Liver (tissue), 10 donors: ENCODE measurements at places on chromosomes 13 and 19.

- DNase-seq = no peak
Measured at GRCh38 chr19:31678421-31678820, 329.2 kb upstream of the TSHZ3 start.

- no peak for DNase-seq
Measured at GRCh38 chr13:42899266-42899665, 92.8 kb downstream of the EPSTI1 start.

GRCh38 chr19:20271215-20271926 lies 104.4 kb downstream of the ZNF486 start:
- DNase-seq = no peak

- DNase-seq = no peak
Measured at GRCh38 chr19:49557641-49558325, 22.6 kb downstream of the NOSIP start.

DNA sequence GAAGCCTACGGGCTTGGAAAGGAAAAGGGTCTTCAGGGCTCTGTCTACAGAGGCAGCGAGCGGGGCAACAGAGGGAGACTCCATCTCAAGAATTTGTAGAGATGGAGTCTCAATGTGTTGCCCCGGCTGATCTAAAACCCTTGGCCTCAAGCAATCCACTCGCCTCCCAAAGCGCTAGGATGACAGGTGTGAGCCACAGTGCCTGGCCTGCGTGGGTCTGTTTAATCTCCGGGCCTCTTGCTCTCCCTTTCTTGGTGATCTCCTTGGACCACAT lies 8.1 kb downstream of the RPS9 start:
- no peak for DNase-seq

GRCh38 chr13:30908416-30908980 lies 2.4 kb downstream of the MEDAG start:
- no peak for DNase-seq

DNA sequence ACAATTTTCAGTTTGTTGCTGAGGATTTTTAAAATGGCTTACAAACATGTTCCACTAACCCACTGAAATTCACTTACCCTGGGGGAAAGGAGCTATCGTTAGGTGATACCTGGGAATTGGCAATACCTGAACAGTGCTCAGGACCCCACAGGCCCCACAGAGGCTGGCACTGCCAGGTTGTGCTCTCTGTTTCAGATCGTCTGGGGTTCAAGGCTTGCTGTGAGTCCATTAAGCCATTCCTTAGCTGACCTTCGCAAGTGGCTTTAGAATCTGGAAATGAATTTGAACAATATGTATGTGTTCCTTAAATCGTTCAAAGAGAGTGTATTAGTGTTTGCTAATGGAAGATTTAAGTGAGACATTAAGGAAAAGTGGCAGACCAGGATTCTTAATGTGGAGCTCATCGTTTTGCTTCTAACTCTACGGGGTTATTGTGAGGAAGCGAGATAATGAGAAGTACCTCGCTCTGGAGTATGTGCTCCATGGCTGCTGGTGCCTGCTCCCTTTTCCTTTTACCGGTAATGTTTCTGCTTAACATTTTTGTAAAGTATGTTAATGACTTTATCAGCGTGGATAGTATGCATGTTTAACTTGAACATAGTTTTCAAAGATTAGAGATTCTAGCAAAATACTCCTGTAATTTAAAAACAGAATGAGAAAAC lies 13.6 kb downstream of the KLF5 start:
- DNase-seq = no peak

DNA sequence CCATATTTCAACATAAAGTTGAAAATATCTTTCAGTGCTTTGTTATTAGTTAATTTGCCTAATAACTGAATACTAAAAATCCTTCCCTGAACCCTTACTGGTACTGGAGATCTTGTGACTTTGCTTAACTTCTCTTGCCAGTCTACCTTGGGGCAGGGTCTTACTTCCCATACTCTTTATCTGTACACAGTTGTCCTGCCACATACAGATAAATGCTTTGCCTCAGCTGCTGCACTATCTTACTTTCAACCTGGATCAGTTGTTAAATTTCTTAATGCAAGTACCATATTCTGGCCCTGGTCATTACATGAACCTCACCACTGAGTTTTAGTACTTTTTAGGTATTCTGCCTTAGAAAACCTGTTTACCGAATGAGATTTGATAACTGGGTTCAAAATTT lies 107.6 kb downstream of the PIBF1 start:
- DNase-seq = no peak
